ENCODE measurements at places on chromosomes 13 and 19.

DNA sequence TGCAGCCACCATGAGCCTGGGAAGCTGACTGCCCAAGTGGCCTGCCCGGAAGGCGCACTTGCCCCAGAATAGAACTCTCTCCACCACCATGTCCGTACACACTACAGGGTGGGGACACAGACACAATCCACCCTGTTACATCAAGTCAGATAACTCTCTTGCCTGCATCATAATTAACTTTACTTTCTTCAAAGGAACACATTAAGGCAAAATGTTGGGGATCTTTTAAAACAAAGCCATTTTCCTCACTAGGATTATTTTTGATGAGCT lies 23.3 kb upstream of the VSTM2B start:
- no peak for DNase-seq

- no peak for DNase-seq
Measured at GRCh38 chr13:62278271-62278670, 862.6 kb upstream of the PCDH20 start.

- DNase-seq: no peak
Measured at GRCh38 chr13:59483501-59484145, 680.1 kb downstream of the DIAPH3 start.

GRCh38 chr13:99648927-99649326 lies 147.7 kb downstream of the TM9SF2 start:
- DNase-seq: no peak

- no peak for DNase-seq
Measured at GRCh38 chr19:38482496-38482895, 49.0 kb downstream of the RYR1 start.

GRCh38 chr19:48123907-48124651 lies 13.5 kb upstream of the PLA2G4C start:
- no peak for DNase-seq

DNA sequence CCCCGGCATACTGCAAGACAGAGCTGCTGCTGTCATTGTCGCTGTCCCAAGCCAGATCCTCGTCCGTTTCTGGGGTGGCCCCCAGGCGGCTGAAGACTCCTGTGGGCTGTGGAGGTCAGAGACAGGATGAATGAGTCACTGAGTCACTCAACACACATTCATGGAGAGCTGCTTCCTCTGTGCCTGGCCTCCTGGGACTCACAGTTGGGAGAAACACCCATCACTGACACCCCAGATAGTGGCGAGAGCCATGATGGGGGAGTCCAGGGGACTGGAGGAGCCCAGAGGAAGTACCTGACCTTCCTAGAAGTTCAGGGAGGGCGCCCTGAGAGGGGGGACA lies 26.0 kb downstream of the C19orf47 start:
- no peak for DNase-seq
